ENCODE measurements at places on chromosomes 2 and 18.
A peak's percentile ranks its signal among the peaks of the same experiment; 100 is the strongest.

GRCh38 chr2:217966423-217967070 lies 36.2 kb downstream of the TNS1 start:
- DNase-seq: no peak

DNA sequence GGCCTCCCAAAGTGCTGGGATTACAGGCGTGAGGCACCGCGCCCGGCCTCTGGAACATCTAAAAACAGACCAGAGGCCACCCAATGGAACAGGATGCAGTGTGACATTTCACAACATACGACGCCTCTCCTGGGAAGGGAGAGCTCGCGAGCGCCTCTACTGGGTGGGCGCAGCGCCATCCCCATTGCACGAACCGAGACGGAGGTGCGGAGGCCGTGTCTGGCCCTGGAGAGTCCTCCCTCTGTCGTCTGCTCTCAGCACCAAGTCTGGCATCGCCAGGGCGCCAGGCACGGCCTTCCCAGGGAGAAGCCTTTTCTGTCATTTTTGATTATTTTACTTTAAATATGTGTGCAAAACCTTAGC lies 9.4 kb upstream of the GBX2 start:
- no peak for DNase-seq

DNA sequence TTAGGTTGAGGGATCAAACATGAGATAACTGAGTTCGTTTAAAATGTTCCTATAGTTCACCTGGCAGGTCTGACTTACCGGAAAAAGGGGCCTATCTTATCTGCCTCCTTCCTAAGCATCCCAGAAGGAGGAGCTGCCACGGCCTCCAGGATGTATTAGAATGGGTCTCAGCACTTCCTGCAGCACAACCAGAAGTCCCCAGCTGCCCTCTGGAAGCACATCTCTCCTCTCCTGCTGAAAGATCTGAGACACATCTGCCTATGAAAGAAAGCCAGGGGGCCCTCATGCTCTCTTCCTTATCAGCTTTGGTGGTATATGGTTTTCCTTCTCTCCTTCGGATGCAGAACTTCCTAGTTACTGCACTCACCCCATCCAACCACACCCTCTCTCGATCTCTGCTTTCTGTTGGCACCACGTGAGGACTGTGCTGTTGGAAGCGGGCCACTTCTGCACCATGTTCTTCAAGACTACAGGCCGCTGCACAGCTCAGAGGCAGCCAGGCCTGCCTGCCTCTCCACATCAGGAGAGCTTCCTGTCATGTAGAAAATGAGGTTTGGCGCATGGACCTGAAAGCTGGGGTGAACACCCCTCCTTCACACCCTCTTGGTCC lies 6.5 kb downstream of the IGFBP5 start:
- no peak for DNase-seq

DNA sequence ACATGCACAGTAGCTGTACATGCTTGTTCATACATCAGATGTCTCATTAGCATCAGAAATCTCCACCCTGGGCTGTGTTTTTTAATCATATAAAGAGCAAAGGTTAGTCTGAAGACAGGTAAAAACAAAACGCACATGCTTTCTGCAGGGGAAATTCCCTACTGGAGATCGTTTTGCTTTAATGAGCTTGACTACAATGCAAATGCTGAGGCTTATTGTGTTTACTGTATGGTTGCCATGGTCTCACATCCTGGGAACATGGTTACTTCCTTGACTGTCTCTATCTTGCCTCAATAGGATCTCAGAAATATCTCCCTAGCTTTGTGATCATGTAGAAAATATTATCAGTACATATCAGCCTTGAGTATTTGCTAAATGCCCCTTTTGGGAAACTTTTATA lies 336.5 kb upstream of the TFPI start:
- DNase-seq: no peak

DNA sequence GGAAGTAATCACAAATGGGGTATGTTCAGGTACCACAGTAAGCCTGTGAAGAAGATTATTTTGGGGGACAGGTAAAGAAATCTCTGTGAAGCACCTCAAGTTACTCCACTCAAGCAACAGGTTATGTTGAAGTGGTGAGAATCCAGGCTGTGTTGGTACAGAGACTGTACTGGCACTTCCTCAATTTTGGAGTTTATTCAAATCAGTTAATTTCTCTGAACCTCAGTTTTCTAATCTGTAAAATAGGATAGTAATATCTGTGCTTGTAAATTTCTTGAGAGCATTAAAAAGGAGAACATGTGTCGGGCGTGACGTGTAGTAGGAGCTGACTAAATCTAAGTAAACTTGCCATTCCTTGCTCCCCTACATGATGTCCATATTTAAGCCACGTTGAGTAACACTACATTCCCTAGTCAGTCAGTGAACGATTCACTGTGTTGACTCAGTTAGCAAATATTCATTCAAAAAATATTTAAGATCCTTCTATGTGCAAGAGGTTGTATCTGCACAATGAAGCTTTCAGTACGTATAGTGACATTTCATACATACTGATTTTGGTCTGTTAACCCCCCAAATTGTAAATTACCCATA lies 504.2 kb downstream of the ZEB2 start:
- DNase-seq: no peak

GRCh38 chr2:111186933-111187332 lies 66.2 kb downstream of the BCL2L11 start:
- DNase-seq: peak; percentile 48

- no peak for DNase-seq
Observed at GRCh38 chr18:36872329-36872728, 43.4 kb downstream of the KIAA1328 start.

DNA sequence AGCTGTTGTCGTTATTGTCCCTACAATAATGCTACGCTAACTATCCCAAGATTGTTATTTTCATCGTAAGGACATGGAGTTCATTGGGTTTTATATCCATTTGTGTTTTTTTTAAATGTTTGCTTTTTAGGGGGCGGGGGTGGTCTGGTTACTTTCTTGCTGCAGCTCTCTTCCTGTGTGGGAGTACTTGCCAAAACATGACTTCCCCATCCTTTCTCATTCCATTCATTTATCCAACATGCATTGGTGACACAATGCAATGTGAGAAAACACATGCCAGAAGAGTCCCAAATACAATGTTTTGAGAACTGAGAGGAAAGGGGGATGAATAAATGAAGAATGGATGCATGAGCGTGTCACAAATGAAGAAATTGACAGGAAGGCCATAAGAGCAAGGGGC lies 55.9 kb downstream of the E2F6 start:
- DNase-seq: no peak

GRCh38 chr18:80202264-80202998 lies 44.9 kb downstream of the PARD6G start:
- DNase-seq: no peak

GRCh38 chr2:21288299-21288698 lies 164.5 kb downstream of the TDRD15 start:
- no peak for DNase-seq

GRCh38 chr2:6053743-6054142 lies 361.6 kb downstream of the SOX11 start:
- DNase-seq: no peak

GRCh38 chr2:98634406-98635092 lies 26.2 kb downstream of the UNC50 start:
- DNase-seq: peak; percentile 79

GRCh38 chr2:28201671-28202180 lies 190.9 kb upstream of the FOSL2 start:
- DNase-seq: no peak

DNA sequence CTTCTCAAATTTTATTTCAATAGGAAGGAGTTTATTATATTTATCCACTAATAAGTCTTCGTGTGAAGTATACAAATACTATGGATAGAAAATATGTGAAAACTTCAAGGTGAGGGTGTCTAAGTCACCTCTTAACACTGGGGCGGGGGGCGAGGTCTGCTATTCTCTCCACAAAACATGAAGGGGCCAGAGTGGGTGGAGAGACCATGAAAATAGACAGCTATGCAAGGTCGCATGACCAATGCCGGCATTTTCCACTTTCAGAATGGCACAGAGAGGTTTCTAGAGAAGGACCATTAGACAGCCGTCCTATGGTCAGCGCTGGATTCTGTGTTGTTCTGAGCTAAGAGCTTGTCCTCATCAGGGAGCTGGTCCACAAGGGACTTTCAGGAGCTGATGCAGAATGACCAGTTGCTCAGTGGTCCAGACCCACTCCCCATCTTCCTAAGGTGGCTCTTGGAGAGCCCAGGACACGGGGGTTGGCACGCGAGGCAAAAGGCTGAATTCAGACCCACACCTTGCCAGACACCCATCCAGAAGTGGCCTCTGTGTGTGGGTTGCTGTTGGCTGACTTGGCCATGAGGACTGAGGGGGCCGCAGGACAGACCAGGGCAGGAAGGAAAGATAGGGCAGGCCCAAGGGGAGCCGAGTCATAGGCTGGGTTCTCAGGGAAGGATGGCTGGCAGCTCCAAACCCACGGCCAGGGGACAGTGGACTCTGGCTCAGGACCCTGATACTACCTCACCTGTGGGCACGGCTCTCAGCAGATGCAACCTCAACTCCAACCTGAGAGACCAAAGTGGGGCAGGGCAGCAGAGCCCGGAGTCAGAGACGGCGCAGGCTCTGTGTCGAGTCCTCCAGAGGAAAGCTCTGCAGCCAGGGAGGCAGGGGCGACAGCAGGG lies 69.8 kb downstream of the NDUFA10 start:
- DNase-seq: no peak

GRCh38 chr18:69947361-69948133 lies at the start of gene CD226:
CD226 (minus strand) TSS chr18:69947873; CDS start chr18:69947406, 467 bp downstream.
- DNase-seq: peak; percentile 61

GRCh38 chr2:158717366-158718195 lies 77.5 kb upstream of the DAPL1 start:
- no peak for DNase-seq

DNA sequence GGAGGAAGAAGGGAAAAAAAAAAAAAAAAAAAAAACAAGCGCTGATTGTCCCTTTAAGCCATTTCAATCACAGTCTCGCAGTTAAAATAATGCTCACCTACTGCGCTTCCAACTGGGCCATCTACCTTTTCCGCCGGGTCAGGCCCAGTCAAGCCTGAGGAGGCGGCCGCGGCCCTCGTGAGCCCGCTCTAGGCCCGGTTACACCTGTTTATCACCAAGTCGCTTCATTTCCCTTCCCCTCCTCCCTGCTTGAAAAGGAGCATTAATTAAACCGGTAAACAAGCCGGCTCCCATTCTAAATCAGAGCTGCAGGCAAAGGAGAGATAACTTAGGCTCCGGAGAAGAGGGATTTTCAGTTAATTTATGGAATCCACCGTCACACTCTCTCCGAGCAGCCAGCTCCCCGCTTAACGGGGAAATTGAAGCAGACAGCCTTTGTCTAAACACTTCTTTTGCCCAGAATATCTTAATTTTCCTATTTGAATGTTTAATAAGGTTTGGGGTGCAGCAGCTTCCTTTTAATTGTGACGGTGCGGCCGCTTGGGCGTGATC lies 140.1 kb upstream of the SIX3 start:
- DNase-seq: no peak

GRCh38 chr2:202196727-202197126 lies 41.7 kb downstream of the SUMO1 start:
- DNase-seq: no peak

- DNase-seq: no peak
Observed at GRCh38 chr2:118803012-118803411, 44.4 kb downstream of the EN1 start.

DNA sequence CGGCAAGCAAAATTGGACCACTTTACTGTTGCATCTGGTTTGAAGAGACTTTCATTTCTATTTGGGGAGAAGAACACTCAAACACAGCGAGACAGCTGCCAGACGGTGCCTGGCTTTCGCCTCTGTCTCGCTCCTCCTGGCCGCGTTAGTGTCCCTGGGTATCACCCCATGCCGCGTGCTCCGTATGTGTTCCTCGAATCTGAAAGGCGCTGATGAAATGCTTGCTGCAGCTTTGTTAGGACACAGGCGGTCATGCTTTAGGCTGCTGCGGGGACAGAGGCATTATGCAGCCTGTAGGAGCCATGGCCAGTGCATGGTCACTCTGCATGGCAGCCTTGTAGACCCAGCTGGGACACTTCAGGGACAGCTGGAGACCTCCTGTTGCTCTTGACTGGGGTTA lies 53.9 kb downstream of the LDLRAD4 start:
- DNase-seq: peak; percentile 53

DNA sequence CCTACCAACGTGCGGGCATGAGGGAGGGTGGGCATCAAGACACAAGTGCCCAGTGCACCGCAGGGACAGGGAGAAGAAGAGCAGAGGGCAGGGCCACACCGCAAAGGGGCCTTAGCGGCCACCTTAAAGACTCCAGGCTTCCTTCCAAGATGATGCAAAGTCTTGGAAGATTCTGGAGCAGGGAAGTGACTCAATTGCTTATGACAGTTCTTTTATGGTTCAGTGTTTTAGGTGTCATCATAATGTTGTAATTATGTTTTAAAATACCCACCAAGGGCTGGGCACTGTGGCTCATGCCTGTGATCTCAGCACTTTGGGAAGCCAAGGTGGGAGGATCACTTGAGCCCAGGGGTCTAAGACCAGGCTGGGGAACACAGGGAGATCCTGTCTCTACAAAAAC lies 44.5 kb upstream of the SEMA4C start:
- no peak for DNase-seq

DNA sequence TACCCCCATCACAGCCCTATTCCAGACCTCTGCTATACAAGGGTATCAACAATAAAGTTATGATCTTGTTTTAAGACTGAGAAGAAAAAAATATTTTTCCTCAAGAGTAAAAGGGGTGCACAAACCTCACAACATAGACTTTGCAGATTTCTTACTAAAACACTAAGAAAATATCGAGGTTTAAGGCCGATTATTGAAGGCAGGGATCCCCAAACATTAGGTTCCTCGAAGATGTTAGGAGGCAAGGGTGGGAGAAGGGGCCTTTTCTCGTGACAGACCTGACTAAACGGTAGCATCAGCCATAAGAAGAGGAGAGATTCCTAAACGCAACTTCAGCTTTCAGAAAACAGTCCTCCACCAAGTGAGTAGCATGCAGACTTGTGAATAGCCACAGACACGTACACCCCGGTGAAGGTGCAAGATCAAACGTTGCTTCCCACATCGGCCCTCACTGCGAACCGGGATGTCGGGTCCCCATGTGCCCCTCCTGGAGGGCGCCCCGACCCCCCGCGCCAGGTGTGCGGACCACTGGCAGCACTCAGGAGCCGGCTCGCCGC lies 678 bp downstream of the PIAS2 start:
- peak; percentile 85 for DNase-seq

- DNase-seq: no peak
Observed at GRCh38 chr2:10241641-10242430, 60.9 kb upstream of the HPCAL1 start.

DNA sequence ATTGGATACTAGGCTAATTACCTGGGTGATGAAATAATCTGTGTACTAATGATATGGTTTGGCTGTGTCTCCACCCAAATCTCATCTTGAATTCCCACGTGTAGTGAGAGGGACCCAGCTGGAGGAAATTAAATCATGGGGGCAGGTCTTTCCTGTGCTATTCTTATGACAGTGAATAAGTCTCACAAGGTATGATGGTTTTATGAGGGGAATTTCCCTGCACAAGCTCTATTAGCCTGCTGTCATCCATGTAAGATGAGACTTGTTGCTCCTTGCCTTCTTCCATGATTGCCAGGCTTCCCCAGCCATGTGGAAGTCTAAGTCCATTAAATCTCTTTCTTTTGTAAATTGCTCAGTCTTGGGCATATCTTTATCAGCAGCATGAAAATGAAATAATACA lies 394.1 kb upstream of the SYT4 start:
- no peak for DNase-seq

Measured in activated CD8-positive, alpha-beta memory T cell treated with anti-CD3 and anti-CD28 coated beads for 24 hours (primary cell).